GM12892 (cell line): ENCODE measurements at places on chromosomes 2 and 18.

- DNase-seq, result no peak
Observed at GRCh38 chr2:47080888-47081301, 74.2 kb downstream of the STPG4 start.

- no peak for DNase-seq
Observed at GRCh38 chr2:32011485-32011960, 715 bp upstream of the MEMO1 start.

- no peak for DNase-seq
Observed at GRCh38 chr18:36786686-36787085, 42.1 kb downstream of the TPGS2 start.

GRCh38 chr2:69770747-69771146, 28.8 kb downstream of the ANXA4 start:
- no peak for DNase-seq

DNA sequence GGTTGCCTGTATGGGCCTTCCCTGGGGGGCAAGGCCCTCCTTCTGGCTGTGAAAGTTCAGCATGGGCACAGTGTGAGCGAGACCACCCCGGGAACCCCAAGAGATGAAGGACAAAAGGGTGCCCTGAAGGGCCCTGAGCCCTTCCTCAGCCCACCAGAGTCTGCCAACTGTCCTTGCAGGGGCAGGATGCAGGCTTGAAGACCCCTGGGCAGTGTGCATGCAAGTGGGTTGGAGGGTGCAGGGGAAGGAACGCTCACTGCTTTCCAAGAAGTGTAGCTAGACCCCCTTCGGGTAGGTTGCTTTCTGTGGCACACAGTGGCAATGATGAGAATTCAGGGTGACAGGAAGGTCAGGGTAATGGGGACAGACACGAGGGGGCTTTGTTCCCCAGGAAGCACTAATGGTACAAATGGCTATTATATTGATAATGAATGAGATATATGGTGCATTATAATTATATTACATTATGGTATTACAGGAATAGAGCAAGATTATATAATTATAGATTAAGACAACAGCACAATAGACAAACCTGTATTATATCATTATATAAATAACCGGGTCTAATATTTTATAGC, 228.7 kb downstream of the ATAD2B start:
- DNase-seq, result no peak

- DNase-seq, result no peak
Observed at GRCh38 chr2:120316528-120317179, 29.3 kb upstream of the INHBB start.
